ENCODE measurements at places on chromosomes 3 and 15. TPM values are rescaled to one million over a fixed set of nuclear protein-coding genes. Genes with fewer than 3 reads are reported as not detected.
A peak's percentile ranks its signal among the peaks of the same experiment; 100 is the strongest.

Gene BTLA
- total RNA-seq: 0.19 TPM

Gene INKA1
- total RNA-seq: 3.0 TPM

- ATAC-seq: peak; percentile 15
Measured at GRCh38 chr15:74263466-74263865, 27.3 kb downstream of the CCDC33 start.

Gene STAC
- total RNA-seq: 8.1 TPM

DNA sequence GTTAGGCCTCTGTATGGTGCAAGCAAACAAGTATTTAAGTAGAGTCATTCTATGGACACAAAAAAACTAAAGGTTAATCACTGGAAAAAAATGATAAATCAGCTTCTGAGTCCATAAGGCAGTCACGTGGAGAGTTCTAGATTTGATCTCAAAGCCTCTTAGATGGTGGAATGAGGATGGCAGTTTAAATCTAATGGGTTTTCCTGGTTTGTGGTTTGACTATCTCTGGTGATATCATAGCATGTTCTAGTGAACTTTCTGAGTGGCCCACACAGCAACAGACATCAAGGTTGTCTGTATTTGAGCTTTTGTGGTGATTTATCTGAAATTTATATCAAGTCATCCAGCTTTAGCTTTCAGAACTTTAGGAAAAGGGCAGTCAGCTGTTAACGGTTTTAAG, 52.4 kb downstream of the ILDR1 start:
- ATAC-seq: no peak

DNA sequence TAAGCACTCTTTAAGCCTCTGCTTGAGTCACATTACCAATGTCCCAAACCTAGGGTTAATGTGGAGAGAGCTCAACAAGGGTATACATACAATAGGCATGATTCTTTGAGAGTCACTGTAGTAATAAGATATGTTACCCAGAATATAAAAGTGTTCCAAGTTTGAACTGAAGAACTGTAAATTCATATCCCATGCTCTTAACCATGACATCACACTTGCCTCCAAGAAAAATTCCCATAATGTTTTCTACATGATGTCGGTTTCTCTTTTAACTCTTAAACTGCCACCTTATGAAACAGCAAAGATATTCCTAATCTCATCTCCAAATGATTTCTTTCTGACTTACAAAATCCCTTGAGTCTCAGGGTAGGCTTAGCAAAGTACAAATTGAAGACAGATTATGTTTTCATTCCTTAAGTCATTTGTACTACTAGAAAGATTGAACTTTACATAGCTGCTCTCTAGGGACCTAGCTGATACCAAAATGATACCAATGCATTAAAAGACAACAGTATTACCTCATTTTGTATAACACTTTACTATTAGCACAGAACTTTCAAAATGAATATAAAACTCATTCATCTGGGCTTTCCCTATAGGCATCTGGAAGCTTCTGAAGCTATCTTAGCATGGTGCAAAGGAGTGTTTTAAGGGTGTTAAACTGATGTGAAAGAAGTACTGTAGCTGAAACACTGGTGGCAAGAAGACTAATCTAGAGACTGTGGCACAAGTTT, 127.1 kb downstream of the KCNMB2 start:
- ATAC-seq: no peak

DNA sequence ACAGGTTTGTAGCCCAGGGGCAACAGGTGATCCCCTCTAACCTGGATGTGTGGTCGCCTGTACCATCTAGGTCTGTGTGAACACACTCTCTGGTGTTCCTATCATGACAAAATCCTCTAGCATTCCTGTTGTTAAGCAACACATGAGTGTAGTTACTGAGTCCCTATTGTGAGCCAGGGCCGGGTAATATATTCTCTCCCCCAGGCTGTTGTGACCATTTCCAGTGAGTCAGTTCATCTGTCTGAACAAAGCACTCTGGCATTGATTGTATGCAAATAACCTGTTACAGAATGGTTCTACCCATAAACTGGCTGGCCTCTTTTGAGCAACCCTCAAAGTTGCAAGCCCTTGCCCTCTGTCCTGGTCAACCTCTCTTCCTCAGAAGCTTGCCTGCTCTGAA, 2.6 kb upstream of the FLNB start:
- no peak for ATAC-seq

Gene FGD5
- total RNA-seq: 1.9 TPM

- no peak for ATAC-seq
Measured at GRCh38 chr15:58505581-58505980, 73.8 kb downstream of the LIPC start.

- ATAC-seq: no peak
Measured at GRCh38 chr3:46609944-46610722, 2.2 kb upstream of the FAM240A start.

GRCh38 chr3:28940530-28940929, 340.3 kb upstream of the RBMS3 start:
- ATAC-seq: no peak
